Pancreas (tissue), 10 donors: ENCODE measurements at places on chromosomes 6 and 20.

GRCh38 chr6:97405818-97406409 is 122.9 kb upstream of the MMS22L start:
- no peaks in the 10 kb centered on the region for H3K4me1 ChIP-seq
- no peaks in the 10 kb centered on the region for H3K36me3 ChIP-seq
- H3K27ac ChIP-seq: no peak overlapping the region
- no peak for DNase-seq

DNA sequence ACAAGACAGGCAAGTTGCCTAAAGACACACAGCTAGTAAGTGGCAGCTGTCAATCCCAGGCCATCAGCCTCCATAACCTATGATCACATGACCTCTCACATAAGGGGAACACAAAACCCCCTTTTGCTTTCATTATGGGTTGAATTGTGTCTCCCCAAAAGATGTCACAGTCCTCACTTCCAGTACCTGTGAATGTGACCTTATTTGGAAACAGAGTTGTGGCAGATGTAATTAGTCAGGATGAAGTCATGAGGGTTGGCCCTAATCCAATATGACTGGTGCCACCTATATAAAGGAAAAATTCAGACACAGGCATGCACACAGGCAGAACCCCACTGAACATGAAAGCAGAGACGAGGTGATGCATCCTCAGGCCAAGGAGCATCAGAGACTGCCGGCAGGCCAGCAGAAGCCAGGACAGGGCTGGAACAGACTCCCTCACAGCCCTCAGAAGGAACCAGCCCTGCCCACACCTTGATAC is 33.6 kb downstream of the GFOD1 start:
- H3K4me3 ChIP-seq: no peak overlapping the region
- H3K4me1 ChIP-seq: no peaks in the 10 kb centered on the region
- DNase-seq: no peak

GRCh38 chr6:131937226-131937625 is 13.9 kb downstream of the CCN2 start:
- H3K27ac ChIP-seq: no peak overlapping the region
- H3K4me3 ChIP-seq: no peak overlapping the region
- H3K36me3 ChIP-seq: no peaks in the 10 kb centered on the region

DNA sequence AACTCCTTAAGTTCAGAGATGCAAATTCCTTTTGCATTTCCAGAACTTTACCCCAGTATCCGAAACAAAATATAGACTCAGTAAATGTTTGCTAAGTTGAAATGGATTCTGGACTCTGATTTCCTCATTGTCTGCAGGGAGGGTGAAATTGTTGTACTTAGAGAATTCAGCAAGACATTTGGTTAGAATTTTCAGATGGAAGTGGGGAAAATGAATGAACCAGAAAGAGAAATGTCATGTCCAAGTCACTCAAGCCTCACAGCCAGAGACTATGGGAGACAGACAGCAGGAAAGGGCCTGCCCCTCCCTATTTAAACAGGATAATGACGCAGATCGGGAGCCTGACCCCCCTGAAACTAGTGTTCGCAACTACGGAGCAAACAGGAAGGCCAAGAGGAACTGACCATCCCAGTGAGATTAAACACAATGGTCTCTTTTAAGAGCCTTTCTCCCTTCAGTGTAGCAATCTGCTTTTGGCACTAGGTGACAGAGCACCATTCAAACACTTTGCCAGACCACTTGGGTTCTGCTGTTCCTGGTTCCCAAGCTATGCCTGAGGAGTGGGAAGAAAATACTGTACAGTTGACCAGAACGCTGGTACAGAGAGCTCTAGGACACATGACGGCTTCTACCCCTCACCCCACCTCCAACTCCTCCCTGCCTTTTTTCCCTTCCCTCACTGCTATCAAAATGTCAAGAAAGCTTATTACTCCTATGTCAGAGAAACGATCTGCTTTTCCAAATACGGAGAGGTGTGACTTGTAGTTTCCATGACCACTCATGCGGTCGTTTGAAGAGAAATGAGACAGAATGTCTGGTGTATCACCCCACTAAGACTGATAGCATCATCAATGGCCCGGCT is 13.7 kb downstream of the NEDD9 start:
- no peaks in the 10 kb centered on the region for H3K36me3 ChIP-seq
- no peaks in the 10 kb centered on the region for H3K27me3 ChIP-seq
- DNase-seq: peak; percentile 50
- peaks cover 33% of the 10 kb centered on the region for H3K4me1 ChIP-seq
- H3K27ac ChIP-seq: peak overlapping the region; percentile 73

GRCh38 chr20:18288749-18289267 is 481 bp downstream of the ZNF133 start:
- H3K4me1 ChIP-seq: no peaks in the 10 kb centered on the region
- H3K4me3 ChIP-seq: peak overlapping the region; percentile 78
- H3K36me3 ChIP-seq: no peaks in the 10 kb centered on the region
- DNase-seq: peak; percentile 27
- H3K27me3 ChIP-seq: no peaks in the 10 kb centered on the region

- H3K4me3 ChIP-seq: no peak overlapping the region
- no peaks in the 10 kb centered on the region for H3K36me3 ChIP-seq
- H3K27me3 ChIP-seq: no peaks in the 10 kb centered on the region
- DNase-seq: no peak
- no peak overlapping the region for H3K27ac ChIP-seq
Measured at GRCh38 chr6:3176562-3177355, 19.4 kb upstream of the TUBB2A start.

DNA sequence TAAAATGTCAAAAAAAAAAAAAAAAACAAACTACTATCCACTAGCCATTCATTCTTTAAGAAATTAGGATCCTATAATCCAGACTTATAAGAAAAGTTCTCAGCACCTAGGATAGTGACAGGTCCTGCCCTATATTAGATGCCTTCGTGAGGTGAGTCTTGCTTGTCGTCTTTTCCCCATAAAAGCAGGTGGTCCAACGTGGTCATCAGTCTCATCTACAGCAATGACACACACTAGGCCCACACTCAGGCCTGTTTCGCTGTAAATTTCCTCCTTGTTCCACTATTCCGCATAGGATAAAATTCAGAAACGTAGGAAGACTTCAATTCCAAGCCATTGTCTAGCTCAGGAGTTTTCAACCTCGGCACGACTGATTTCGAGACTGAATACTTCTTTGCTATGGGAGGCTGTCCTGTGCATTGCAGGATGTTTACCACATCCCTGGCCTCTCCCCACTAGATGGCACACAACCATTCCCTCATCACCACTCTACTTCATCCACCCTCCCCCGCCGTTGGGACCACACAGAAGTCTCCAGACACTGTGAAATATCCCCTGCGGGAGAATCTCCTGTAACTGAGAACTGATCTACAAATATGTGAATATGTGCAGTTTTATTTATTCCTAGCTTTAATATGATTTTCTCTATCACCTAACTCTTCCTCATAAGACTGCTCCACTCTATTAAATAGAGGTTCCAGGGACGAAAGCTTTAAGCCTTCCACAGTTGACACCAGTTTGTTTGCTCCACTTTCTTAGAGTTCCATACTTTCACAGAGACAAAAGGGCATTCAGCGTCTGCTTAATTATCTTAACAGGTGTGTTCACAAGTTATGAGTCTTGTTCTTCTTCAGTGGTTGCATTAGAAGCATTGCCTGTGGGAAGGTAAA is 346.3 kb downstream of the BMP2 start:
- no peaks in the 10 kb centered on the region for H3K36me3 ChIP-seq
- H3K27ac ChIP-seq: no peak overlapping the region
- no peaks in the 10 kb centered on the region for H3K4me1 ChIP-seq
- H3K27me3 ChIP-seq: no peaks in the 10 kb centered on the region

GRCh38 chr6:26224940-26225847 is 138.0 kb downstream of the HFE start:
- H3K4me1 ChIP-seq: no peaks in the 10 kb centered on the region
- peak overlapping the region; percentile 21 for H3K4me3 ChIP-seq
- H3K27ac ChIP-seq: no peak overlapping the region
- no peaks in the 10 kb centered on the region for H3K36me3 ChIP-seq
- DNase-seq: no peak

GRCh38 chr6:20569000-20569610 is 34.8 kb downstream of the CDKAL1 start:
- DNase-seq: no peak
- no peaks in the 10 kb centered on the region for H3K27me3 ChIP-seq
- H3K4me1 ChIP-seq: peaks cover 4% of the 10 kb centered on the region
- H3K36me3 ChIP-seq: no peaks in the 10 kb centered on the region
- no peak overlapping the region for H3K4me3 ChIP-seq
- H3K27ac ChIP-seq: no peak overlapping the region

DNA sequence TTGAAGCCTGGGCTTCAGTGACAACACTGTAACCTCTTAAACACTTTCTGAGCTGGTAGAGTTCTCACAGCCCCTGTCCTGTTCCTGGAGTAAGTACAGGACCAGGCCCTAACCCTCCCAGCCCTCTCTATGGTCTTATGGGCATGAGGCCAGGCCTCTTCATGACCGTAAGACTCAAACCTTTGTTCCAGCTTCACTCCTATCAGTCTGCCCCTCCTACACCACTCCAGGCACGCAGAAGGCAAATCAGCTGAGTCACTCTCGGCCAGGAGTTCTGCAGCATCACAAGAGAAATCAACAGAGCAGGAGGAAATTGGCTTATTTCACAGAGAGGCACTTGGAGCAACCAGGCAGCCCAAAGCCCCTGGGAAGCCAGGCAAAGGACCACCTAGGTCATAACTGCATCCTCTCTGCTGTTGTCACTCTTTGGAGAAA is 25.3 kb upstream of the CHD6 start:
- peak; percentile 27 for DNase-seq
- H3K36me3 ChIP-seq: no peaks in the 10 kb centered on the region
- H3K27me3 ChIP-seq: no peaks in the 10 kb centered on the region

- H3K4me1 ChIP-seq: peaks cover 3% of the 10 kb centered on the region
- H3K27me3 ChIP-seq: no peaks in the 10 kb centered on the region
- DNase-seq: no peak
- peak overlapping the region; percentile 40 for H3K4me3 ChIP-seq
- H3K27ac ChIP-seq: peak overlapping the region; percentile 78
Measured at GRCh38 chr20:31604567-31605030, 490 bp upstream of the ID1 start.

DNA sequence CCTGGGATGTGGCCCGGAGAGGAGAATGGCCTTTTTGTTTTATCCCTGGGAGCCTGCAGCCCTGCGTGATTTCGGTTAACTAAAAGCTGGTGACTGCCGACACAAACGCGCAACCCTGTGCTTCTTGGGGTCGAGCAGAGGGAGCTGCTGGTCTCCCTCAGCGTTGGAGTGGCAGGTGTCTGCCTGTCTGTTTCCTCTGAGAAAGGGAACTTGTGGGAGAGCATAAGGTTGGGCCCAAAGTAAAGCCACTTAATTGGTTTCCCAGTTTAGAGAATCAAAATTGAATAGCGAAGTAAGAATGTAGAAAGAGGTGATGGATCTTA is 500 bp downstream of the LTV1 start:
- no peak for DNase-seq
- peak overlapping the region; percentile 66 for H3K27ac ChIP-seq
- no peaks in the 10 kb centered on the region for H3K27me3 ChIP-seq
- H3K36me3 ChIP-seq: peaks cover 23% of the 10 kb centered on the region
- peak overlapping the region; percentile 88 for H3K4me3 ChIP-seq

GRCh38 chr6:16104624-16105433 is 24.1 kb upstream of the MYLIP start:
- no peak for DNase-seq
- no peak overlapping the region for H3K4me3 ChIP-seq
- H3K27ac ChIP-seq: no peak overlapping the region
- H3K4me1 ChIP-seq: no peaks in the 10 kb centered on the region
- H3K36me3 ChIP-seq: no peaks in the 10 kb centered on the region

- no peak overlapping the region for H3K4me3 ChIP-seq
- H3K27ac ChIP-seq: no peak overlapping the region
- no peaks in the 10 kb centered on the region for H3K4me1 ChIP-seq
- no peaks in the 10 kb centered on the region for H3K36me3 ChIP-seq
- no peak for DNase-seq
- no peaks in the 10 kb centered on the region for H3K27me3 ChIP-seq
Measured at GRCh38 chr6:97508646-97509045, 225.6 kb upstream of the MMS22L start.

DNA sequence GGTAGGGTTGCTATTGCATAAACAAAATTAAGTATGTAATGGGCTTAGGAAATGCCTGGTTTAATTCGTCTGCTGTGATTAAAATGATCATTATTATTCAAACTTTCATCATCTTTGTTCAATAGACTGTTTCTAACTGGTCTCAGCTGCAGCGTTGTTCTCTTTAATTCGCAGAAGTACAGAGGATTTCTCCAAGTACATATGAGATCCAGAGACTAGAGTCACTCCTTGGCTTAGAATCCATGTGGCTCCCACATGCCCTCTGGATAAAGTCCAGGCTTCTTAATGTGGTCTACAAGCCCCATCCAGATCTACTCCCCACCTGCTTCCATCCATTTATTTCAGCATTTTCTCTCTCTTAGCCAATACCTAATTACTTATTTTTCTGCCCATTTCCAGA is 1.1 kb upstream of the ZBTB24 start:
- H3K27ac ChIP-seq: no peak overlapping the region
- H3K27me3 ChIP-seq: no peaks in the 10 kb centered on the region
- H3K4me3 ChIP-seq: no peak overlapping the region
- no peaks in the 10 kb centered on the region for H3K36me3 ChIP-seq
- H3K4me1 ChIP-seq: peaks cover 28% of the 10 kb centered on the region

GRCh38 chr6:39843305-39844020 is 51.3 kb downstream of the DAAM2 start:
- no peak overlapping the region for H3K27ac ChIP-seq
- H3K36me3 ChIP-seq: no peaks in the 10 kb centered on the region
- no peaks in the 10 kb centered on the region for H3K27me3 ChIP-seq
- no peak for DNase-seq

DNA sequence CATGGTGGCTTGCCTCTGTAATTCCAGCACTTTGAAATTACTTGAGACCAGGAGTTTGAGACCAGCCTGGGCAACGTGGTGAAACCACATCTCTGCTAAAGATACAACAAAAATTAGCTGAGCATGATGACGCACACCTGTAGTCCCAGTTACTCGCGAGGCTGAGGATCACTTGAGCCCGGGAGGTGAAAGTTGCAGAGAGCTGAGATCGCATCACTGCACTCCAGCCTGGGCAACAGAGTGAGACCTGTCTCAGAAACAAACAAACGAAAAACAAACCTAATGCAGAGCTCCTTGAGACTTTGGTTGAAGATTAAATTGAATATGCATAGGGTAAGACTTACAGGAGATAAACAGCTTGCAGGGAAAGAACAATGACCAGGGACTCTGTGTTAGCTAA is 80.8 kb downstream of the SCAF8 start:
- DNase-seq: no peak
- no peaks in the 10 kb centered on the region for H3K27me3 ChIP-seq
- no peak overlapping the region for H3K27ac ChIP-seq

GRCh38 chr20:48298851-48299484 is 513.7 kb upstream of the SULF2 start:
- no peak overlapping the region for H3K27ac ChIP-seq
- no peak overlapping the region for H3K4me3 ChIP-seq
- no peak for DNase-seq
- H3K27me3 ChIP-seq: no peaks in the 10 kb centered on the region

GRCh38 chr6:158849899-158850806 is 31.0 kb upstream of the EZR start:
- H3K4me3 ChIP-seq: no peak overlapping the region
- no peaks in the 10 kb centered on the region for H3K36me3 ChIP-seq
- DNase-seq: no peak
- peak overlapping the region; percentile 57 for H3K27ac ChIP-seq

GRCh38 chr6:40347571-40348011 is 239.6 kb downstream of the LRFN2 start:
- H3K27me3 ChIP-seq: no peaks in the 10 kb centered on the region
- H3K4me1 ChIP-seq: no peaks in the 10 kb centered on the region
- no peak overlapping the region for H3K4me3 ChIP-seq
- H3K27ac ChIP-seq: no peak overlapping the region

- no peak overlapping the region for H3K4me3 ChIP-seq
- DNase-seq: no peak
- H3K27me3 ChIP-seq: no peaks in the 10 kb centered on the region
- no peak overlapping the region for H3K27ac ChIP-seq
Measured at GRCh38 chr20:44762466-44763140, 16.9 kb downstream of the KCNK15 start.
